ENCODE measurements at places on chromosomes 11 and 22.
A peak's percentile ranks its signal among the peaks of the same experiment; 100 is the strongest.

GRCh38 chr22:20128902-20129746, 2.5 kb upstream of the ZDHHC8 start:
- DNase-seq: peak; percentile 71

- DNase-seq: no peak
Measured at GRCh38 chr22:19050117-19050516, 72.1 kb downstream of the DGCR2 start.

DNA sequence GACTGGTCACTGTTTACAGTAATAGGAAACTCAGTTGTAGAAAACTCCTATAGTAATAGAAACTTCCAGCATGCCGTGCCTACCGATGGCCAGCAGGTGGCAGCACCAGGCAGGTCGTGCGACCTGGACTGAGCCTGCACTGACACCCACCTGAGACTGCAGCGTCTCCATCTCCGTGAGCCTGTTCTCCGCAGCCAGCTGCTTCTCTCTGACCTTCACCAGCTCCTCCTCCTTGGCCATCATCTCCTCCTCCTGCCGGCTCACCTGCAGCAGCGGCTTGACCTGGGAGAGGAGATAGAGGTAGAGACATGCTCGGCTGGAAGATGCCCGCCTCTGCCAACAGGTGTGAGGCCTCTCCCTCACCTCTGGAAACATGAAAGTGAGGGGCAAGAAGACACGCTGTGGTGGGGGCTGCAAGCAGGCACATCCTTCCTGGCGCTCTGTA, 48.5 kb downstream of the APOL1 start:
- DNase-seq: peak; percentile 51

GRCh38 chr11:126327281-126328000, 23.6 kb downstream of the DCPS start:
- no peak for DNase-seq

DNA sequence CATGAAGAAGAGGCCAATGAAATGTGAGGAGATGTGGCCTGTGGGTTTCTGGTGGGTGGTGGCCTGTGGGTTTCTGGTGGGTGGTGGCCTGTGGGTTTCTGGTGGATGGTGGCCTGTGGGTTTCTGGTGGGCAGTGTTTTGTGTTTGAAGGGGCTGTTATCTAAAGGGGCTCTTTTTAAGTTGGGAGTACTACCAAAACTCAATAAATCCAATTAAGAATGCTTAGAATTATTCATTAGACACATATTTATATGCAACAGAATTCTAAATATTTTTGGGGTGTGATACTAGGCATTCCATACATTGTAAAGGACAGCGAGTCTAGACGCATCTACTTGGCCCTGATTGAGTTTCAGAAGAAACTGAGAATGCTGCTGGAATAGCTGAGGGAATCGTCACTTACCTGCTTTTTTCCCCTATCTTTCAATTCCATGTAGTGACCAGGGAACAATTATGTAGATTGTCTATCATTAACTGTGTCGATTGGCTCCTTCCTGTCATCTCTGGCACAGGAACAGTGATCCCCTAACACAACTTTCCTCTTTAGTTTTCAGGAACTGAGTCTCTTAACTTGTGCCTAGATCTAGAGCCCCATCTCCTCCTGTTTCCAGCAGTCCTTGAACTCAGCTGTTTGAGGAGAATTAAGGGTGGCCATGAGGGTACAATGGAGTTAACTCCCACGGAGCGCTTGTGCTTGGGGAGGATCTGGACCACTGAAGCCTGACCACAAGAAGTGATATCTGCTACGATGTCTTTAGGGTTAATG, 37.3 kb upstream of the TOP3B start:
- no peak for DNase-seq

GRCh38 chr11:126331286-126331685, 24.2 kb upstream of the ST3GAL4 start:
- DNase-seq: no peak

DNA sequence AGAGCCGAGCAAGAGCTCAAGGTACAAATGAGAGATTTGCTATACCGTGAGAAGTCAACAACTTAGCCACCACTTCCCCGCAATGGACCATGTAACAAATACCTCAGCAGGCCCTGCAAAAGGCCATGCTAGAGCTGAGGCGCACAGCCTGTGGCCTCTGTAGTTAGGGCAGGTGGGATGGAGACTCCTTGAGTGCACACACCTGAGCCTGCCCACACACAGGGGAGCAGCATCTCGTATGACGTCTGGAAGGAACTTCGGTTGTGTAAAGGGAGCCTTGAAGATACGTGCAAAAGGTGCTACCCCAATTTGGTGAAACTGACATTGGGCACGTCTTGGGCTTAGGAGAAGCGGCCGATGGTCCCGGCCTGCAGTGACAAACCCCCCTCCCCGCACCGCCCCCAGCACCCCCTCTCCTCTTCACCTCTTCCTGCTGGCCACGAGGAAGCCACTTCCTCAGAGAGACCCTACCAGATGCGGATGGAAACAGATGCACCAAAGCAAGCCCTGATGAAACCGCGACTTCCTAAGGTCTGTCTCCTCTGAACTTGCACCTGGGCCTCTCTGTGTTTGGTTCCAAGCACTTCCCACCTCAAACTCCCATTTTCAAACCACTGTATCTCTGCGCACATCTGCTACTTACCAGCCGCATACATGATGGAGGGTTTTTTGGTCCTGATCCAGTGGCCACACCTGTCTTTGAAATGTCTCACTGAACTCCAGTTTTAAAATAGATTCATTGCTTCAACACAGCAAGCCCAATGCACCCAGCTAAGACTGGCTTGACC, 10.6 kb downstream of the CDPF1 start:
- DNase-seq: no peak

DNA sequence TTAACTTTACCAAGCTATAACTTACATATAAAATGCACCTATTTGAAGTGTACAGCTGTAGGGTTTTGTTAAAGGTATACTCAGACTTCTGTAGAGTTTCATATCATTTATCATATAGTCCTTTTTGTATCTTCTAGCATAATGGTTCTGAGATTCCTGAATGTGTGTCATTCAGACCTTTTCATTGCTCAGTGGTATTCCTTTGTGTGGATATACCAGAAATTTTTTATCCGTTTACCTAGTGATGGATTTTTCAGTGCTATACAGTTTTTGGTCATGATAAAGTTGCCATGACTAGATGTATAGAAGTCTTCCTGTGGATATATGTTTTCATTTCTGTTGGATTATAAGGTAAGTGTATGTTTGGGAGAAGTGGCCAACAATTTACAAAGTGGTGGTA, 6.3 kb upstream of the PITPNB start:
- no peak for DNase-seq

- no peak for DNase-seq
Measured at GRCh38 chr11:103183981-103184611, 74.9 kb downstream of the DYNC2H1 start.

- DNase-seq: peak; percentile 26
Measured at GRCh38 chr11:113553915-113554314, 78.7 kb upstream of the DRD2 start.

DNA sequence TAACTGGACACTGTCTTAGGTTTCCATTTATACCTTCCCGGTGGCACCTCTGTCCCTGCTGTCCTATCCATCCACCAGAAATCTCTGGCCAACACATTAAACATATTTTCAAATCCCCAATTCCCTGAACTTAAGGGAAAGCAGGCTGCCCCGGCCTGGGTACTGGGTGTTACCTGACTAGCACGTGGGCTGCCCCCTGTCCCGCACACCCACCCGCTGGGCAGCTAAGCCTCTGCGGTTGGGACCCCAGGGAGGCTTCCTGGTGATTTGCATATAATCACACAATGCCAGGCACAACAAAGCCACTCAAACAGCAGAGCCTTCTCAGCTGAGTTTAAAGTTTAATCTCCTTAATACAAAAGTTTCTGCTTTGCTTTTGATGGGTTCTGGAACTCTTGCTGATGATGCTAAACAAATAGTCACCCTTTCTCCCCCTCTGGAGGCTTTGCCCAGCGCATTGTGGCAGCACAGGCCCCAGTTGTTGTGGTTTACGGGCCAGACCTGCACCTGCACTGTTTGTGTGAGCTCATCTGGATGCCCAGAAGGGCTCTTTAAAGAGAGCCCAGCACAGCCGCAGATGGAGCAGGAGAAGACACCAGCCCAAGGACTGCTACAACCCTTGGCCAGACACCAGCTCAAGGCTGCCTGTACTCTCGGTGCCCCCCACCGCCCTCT, 59.9 kb upstream of the POU2AF1 start:
- DNase-seq: no peak

GRCh38 chr11:88106666-88107065, 68.6 kb downstream of the RAB38 start:
- DNase-seq: no peak

GRCh38 chr11:128422576-128423370, 164.6 kb downstream of the ETS1 start:
- DNase-seq: no peak

GRCh38 chr11:46249938-46250744, 27.3 kb upstream of the CREB3L1 start:
- DNase-seq: no peak

- no peak for DNase-seq
Measured at GRCh38 chr11:35614939-35615569, 3.2 kb upstream of the FJX1 start.

GRCh38 chr22:29328566-29329500, 13.3 kb upstream of the RASL10A start:
- DNase-seq: no peak

GRCh38 chr11:87463486-87464102, 425.9 kb downstream of the TMEM135 start:
- no peak for DNase-seq

- DNase-seq: no peak
Measured at GRCh38 chr11:70326833-70327232, 56.3 kb downstream of the PPFIA1 start.

GRCh38 chr11:11117730-11118129, 235.3 kb downstream of the CSNK2A3 start:
- DNase-seq: no peak

DNA sequence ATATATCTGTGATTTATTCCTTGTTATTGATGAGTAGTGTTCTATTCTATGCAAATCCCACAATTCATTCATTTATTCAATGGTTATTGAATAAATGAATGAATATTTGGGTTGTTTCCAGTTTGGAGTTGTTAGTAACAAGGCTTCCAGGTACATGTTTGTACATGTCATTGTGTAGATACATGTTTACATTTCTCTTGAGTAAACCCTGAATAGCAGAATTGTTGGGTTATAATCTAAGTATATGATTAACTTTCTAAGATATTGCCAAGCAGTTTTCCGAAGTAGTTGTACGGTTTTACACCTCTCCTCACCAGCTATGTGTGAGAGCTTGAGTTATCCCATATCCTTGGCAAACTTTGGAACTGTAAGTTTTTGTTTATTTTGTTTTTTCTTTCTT, 18.5 kb upstream of the OR8G1 start:
- no peak for DNase-seq

DNA sequence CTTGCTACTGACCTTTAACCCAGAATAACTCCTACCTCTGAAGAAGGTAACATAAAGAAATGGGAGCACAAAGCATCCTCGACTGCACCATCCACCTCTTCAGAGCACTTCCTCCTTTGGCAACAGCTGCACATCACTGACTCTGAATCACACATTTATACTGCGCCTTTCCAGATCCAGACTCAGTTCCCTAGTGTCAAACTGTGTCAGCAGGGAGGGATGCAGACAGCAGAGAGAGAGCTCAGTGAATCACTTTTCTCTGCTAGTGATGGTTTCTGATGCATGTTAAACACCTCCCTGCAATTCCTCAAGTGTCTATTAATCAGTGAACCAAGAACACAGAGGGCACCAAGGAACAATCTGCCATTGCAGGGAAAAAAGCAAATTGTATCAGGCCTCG, 118.9 kb downstream of the PLEKHA7 start:
- no peak for DNase-seq

GRCh38 chr11:85718991-85719807, 33.2 kb upstream of the CCDC89 start:
- DNase-seq: no peak

- no peak for DNase-seq
Measured at GRCh38 chr11:1194231-1194976, 28.5 kb upstream of the MUC5B start.

DNA sequence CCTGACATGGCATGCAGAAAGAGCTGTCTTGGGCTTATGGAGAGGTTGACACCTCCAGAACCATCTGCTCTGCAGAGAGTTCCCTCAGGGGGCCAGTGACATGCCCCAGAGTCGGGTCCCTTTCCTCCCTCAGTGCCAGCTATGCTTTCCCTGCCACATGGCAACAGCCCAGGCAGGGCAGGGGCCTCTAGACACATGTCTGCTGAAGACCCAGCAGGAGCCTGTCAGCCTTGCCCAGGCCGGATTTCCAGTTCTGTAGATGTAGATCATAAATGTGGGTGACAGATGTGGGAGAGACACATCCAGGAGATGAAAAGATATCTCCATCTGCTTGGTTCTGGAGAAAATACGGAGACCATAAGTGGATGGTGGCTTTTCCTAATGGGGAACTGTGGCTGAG, 25.5 kb downstream of the NAV2 start:
- no peak for DNase-seq

DNA sequence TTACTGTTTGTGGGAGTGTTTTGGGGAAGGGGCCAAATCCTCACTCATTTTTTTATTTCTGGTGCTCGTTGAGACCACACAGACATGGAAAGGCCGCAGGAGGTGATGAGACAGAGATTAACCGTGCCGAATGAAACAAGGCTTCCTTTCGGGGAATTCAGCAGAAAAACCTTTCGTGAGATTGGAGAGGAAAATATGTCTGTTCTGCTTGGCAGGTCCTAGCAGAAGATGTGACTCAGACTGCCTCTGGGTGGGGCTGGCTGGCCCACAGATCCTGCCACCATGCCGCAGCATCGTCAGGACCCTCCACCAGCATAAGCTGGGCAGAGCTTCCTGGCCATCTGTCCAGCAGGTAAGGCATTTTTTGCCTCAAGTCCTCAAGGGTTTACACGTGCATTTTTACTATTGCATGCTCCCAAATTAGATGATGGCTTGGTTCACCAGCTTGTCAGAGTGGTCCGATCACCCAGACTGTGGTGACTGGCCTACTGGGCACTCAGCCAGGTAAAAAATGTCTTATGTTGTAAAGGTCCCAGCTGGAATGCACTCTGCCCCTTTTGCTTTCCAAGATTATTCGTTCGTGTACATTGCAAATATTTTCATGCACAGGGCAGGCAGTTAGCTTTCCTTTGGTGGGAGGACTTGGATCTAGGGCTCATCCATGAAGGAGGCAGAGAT, 1.5 kb downstream of the DDB2 start:
- DNase-seq: peak; percentile 54

- no peak for DNase-seq
Measured at GRCh38 chr22:25563761-25564319, 635 bp upstream of the GRK3 start.

- DNase-seq: no peak
Measured at GRCh38 chr11:26851696-26852095, 129.8 kb upstream of the SLC5A12 start.

- no peak for DNase-seq
Measured at GRCh38 chr11:43868852-43869567, 11.6 kb upstream of the ALKBH3 start.

Measured in HAP-1 (cell line).